ENCODE measurements at places on chromosomes 16 and 17.

- DNase-seq = peak; percentile 3
Measured at GRCh38 chr16:2955779-2956578, 8.1 kb upstream of the KREMEN2 start.

DNA sequence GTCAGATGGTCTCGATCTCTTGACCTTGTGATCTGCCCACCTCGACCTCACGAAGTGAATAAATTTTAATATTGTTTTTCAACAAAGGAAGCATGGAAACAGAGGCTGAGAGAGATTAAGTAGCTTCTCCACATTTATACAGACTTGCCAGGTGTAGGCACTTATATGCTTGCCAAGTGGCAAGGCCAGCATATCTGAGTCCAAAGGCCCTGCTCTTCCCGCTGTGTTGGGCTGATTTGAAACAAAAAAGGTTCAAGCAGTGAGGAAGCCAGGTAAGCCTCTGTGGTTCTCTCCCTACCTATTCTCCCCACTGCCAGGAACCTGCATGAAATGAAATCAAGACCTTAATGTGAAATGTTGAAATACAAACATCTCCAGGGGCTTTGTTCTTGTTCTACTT is 7.5 kb upstream of the SLC6A4 start:
- no peak for DNase-seq

DNA sequence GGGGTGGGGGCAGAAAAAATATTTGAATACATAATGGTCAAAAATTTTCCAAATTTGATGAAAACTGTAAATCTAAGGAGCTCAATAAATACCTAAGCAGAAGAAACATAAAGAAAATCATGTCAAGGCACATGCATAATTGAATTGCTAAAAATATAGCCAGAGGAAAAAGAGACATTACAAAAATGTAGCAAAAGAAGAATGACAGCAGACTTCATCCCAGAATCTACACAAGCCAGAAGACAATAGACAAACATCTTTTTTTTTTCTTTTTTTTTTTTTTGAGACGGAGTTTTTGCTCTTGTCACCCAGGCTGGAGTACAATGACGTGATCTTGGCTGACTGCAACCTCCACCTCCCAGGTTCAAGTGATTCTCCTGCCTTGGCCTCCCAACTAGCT is 62.0 kb upstream of the ATP2A3 start:
- DNase-seq = no peak

- no peak for DNase-seq
Measured at GRCh38 chr17:48241131-48241591, 133.6 kb downstream of the SNX11 start.

GRCh38 chr17:40373324-40373723 is 8.8 kb upstream of the GJD3 start:
- DNase-seq = no peak

Data from CD4-positive, alpha-beta memory T cell (primary cell).